CD4-positive, alpha-beta T cell treated with Interferon gamma for 1 hour (primary cell): ENCODE measurements at places on chromosomes 4 and X.

GRCh38 chrX:75781611-75782010, 3.4 kb downstream of the MAGEE2 start:
- no peak for DNase-seq

GRCh38 chr4:176791591-176792325, 964 bp downstream of the VEGFC start:
- no peak for DNase-seq

DNA sequence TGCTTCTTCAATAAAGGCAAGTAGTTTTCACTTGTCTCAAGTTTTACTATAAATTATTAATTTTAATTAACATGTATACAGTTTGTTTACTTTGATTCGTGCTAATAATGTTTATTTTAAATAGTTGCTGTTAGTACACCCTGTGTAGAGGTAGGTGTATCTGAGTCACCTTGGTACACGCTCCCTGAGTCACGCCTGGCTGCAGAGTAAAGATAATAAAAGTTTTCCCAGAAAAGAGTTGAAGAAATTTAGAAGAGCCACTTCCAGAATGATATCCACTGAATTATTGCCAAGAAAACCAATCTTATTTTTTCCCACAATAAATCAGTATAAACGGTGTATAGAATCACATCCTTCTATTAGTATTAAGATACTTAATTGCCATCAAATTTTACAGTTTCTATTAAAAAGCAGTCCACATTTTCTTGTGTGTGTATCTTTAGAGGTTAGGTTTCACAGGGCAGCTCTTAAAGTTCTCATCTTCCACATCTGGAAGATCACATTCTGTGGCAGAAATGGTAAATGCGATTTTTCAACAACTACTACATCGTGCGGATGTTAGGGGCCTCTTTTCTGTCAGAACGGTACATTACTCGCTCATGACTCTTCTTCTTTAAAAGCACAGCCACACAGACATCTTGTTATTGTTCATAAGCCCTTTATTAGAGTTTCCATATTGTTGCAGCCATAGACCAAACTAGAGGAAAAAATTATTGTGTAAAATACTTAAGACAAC, 55.4 kb downstream of the HADH start:
- no peak for DNase-seq

GRCh38 chrX:136616987-136617685, 30.8 kb upstream of the CD40LG start:
- no peak for DNase-seq

- no peak for DNase-seq
These were observed 157.6 kb upstream of the C1QTNF7 start for GRCh38 chr4:15270201-15270600.

GRCh38 chrX:44011506-44011905, 38.3 kb upstream of the NDP start:
- DNase-seq: no peak

DNA sequence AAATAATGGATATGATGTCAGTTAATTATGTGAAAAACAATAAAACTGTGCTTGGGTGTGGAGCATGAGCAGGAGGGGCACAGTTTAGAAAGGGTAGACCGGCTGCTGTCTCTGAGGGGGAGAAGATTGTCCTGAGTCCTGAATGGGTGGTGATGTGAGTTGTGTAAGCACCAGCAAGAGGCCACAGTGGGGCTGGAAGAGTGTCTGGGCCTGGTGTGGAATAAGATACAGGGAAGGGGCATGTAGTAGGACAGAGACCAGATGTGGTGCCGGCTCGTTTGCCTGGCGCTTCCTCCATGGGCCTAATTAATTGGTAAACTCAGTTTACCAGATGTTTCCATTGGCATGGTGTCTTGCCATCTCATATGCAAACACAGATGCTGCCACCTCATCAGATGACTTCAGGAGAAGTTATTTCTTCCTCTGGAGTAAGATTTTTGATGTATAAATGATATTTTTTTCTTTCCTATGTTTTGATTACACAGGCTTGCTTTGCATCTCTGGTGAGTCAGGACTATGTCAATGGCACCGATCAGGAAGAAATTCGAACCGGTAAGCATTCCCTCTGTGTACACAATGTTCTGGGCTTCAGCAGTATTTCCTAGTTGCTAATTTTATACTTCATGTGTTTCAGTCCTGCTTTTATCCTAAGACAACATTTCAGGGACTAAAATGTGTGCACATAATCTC, 5.1 kb downstream of the MED28 start:
- DNase-seq: no peak

DNA sequence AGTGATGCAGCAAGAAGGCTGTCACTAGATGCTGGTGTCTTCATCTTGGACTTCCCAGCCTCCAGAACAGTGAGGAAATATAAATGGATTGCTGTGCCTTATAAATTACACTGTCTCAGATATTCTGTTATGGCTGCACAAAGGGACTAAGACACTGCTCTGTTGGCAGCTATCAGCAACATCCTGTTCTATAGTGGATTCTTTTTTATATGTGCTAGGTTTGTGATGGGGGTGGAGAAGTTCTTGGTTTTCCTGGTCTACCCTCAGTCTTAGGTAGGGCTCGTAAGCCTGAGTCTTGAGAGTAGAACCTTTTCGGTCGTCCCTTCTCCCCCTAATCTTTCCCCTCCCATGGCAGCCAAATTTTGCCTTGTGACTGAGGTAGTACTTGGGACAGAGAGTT, 17.3 kb downstream of the STIM2 start:
- no peak for DNase-seq

GRCh38 chrX:102975016-102975415, 37.9 kb downstream of the RAB40AL start:
- DNase-seq: no peak

- DNase-seq: no peak
These were observed 17.2 kb downstream of the XPNPEP2 start for GRCh38 chrX:129755779-129756650.

DNA sequence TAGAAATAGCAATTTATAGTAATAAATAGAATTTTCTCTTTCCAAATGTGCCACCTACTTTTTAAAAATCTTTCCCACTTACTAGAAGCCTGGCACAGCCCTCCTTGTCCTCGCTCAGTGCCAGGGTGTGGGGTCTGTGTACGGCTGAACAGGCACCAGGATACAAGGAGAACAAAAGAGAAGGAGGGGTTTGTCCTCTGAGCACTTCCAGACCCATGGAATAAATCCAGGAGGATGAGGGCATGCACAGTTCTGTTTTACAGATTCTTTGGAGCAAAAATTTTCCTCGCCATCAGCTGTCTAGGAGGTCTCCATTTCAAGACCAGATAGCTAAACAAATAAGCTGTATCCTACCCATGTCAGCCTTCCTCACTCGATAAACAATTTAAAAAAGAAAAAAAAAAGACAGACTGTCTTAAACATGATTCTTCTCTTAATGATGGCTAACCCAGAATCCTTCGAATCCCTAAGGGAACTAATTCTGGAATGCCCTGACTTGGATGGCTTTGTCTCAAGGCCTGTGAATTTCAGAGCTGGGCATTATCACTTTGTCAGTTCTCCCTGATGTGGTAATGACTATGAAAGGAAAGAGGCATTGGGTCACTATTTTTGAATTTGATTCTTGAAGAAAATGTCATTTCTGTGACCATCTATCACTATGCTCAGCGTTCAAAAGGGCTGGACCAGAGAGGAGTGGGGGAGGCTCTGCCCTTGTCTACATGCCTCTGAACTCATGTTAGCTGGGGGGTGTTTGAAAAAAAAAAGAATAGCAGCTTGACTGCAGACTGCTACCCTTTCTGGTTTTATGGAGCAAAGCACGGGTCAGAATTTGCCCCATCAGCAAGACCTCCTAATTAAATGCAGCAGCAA, 151.0 kb downstream of the DCTD start:
- DNase-seq: no peak

GRCh38 chr4:87058356-87059073, 123.7 kb downstream of the AFF1 start:
- no peak for DNase-seq

GRCh38 chrX:106951230-106951629, 31.0 kb downstream of the CLDN2 start:
- no peak for DNase-seq

- no peak for DNase-seq
These were observed 48.3 kb upstream of the MND1 start for GRCh38 chr4:153296040-153296823.

- DNase-seq: no peak
These were observed 43.7 kb downstream of the NLGN4X start for GRCh38 chrX:6184900-6185515.

- DNase-seq: no peak
These were observed 23.7 kb upstream of the LRAT start for GRCh38 chr4:154720123-154720522.
